ENCODE measurements at places on chromosomes 4 and X. TPM values are rescaled to one million over a fixed set of nuclear protein-coding genes. Genes with fewer than 3 reads are reported as not detected.

Gene SPATA4
- total RNA-seq: not detected

Gene SUPT20HL2
- not detected for total RNA-seq

Gene TMPRSS11D
- not detected for total RNA-seq

Gene MAGEA2
- not detected for total RNA-seq

Gene GNRHR
- not detected for total RNA-seq

Gene ZFX
- 52.4 TPM for total RNA-seq

Gene POU4F2
- not detected for total RNA-seq

Gene TNMD
- total RNA-seq: not detected

Gene ERCC6L
- total RNA-seq: not detected

Gene TMEM255A
- total RNA-seq: 0.05 TPM

Gene H2BW2
- not detected for total RNA-seq

Gene NDNF
- total RNA-seq: not detected

Gene AMOT
- total RNA-seq: 3.1 TPM

Gene C4orf51
- not detected for total RNA-seq

Gene DDIT4L
- 9.6 TPM for total RNA-seq

Measured in myocyte (in vitro differentiated cells).